Right lobe of liver (tissue), 6 donors: ENCODE measurements at places on chromosomes 1 and 21.

- no peaks in the 10 kb centered on the region for H3K27me3 ChIP-seq
- H3K4me3 ChIP-seq = no peak overlapping the region
- no peaks in the 10 kb centered on the region for H3K4me1 ChIP-seq
- DNase-seq = no peak
- no peaks in the 10 kb centered on the region for H3K36me3 ChIP-seq
- H3K27ac ChIP-seq = no peak overlapping the region
Measured at GRCh38 chr21:45799765-45800338, 156.3 kb downstream of the PCBP3 start.

- H3K27ac ChIP-seq = no peak overlapping the region
- H3K27me3 ChIP-seq = no peaks in the 10 kb centered on the region
- no peak for DNase-seq
- H3K36me3 ChIP-seq = no peaks in the 10 kb centered on the region
Measured at GRCh38 chr1:231670755-231671154, 44.2 kb downstream of the DISC1 start.

- H3K27ac ChIP-seq = no peak overlapping the region
Measured at GRCh38 chr1:153465811-153466636, 5.6 kb upstream of the S100A7 start.

DNA sequence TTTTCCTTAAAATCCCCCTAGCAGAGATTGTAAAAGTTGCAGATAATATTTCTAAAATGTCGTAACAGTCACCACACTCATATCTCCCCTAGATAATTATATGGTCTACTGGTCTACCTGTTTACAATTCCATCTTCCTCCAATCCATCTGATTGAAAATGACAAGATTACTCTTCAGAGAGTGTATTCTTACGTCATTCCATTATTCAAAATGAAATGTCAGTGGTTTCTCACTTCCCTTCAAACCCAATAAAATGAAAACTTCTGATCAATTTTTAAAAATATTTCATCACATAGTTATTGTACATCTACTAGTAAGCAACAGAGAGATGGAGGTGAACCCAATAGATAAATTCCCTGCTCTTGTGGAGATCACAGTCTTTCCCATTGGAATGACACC is 202.2 kb upstream of the C8B start:
- no peak overlapping the region for H3K4me3 ChIP-seq
- no peak for DNase-seq
